NCI-H446 (cell line): ENCODE measurements at places on chromosomes 1 and 21.

GRCh38 chr1:166484471-166484870 lies 317.7 kb upstream of the FAM78B start:
- no peak for DNase-seq

DNA sequence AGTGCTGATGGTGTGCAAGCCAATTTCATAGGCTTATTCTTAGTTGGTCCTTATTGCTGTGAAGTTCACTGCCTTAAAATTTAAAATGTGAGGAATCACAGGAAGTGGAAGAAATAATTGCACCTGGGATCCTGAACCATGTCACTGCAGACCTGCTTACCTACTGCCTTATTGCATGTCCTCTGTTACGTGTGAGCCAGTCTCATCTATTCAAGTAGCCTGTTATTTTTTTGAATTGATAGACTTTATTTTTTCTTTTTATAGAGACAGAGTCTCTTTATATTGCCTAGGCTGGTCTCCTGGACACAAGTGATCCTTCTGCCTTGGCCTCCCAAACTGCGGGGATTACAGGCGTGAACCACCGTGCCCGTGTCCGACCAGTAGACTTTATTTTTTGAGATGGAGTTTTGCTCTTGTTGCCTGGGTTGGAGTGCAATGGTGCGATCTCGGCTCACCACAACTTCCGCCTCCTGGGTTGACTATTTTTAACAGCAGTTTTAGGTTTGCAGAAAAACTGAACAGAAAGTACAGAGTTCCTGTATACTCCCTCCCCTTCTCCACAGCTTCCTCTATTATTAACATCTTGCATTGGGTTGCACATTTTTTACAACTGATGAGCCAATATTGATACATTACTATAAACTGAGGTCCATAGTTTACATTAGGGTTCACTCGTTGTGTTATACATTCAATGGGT lies 14.0 kb upstream of the DISC1 start:
- DNase-seq, result no peak

DNA sequence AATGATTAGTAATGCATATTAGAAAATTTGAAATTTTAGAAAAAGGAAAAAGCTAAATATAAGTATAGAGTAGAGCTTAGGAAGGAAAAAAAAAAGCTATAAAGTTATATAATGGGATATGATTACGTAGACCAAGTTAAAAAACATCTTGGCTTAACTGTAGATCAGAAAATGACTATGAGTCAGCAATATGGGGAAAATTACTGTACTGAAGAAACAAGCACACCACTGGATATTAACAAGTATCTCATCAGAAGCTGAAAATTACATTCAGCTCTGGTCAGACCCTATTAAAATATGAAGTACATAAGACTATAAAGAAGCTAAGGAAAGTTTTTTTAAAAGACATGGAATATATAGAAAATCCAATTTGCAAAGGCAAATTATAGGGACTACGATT lies 19.5 kb downstream of the DNAJC8 start:
- no peak for DNase-seq

- DNase-seq, result no peak
Measured at GRCh38 chr1:207407655-207408260, 46.4 kb upstream of the CR2 start.

DNA sequence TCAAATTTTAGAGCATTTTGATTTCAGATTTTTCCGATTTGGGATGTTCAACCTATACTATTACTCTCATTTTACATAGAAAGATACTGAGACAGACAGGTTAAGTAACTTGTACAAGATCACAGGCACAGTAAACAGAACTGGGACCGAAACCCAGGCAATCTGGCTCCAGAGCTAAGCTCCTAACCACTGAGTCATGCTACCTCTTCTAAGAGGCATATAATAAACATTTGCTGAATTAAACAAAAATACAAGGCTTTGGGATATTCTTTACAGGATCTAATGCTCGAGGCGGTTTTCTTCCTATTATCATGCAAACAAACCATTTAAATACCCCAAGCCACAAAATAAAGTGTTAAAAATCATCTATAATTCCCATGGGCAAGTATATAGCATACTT lies 50.3 kb downstream of the MCOLN2 start:
- no peak for DNase-seq

DNA sequence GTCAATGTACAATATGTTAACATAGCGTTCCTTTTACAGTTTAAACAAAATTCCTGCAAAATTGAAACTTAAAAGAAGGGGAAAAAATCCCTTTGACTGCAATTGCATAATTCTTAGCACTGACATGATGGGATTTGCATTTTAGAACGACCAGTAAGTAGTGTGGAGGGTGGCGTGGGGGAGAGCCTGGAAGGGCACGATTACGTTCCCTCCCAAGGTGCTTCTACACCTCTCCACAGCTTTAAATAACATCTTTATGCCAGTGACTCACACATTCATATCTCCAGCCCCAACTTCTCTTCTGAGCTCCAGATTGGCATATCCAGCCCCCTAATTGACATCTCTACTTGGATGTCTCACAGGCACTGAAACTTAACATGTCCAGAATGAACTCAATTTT lies 64.3 kb downstream of the OLFML3 start:
- no peak for DNase-seq

- peak; percentile 23 for DNase-seq
Measured at GRCh38 chr1:68051475-68051874, 1.0 kb upstream of the DIRAS3 start.

- DNase-seq, result no peak
Measured at GRCh38 chr1:235911300-235911662, 44.6 kb upstream of the LYST start.

DNA sequence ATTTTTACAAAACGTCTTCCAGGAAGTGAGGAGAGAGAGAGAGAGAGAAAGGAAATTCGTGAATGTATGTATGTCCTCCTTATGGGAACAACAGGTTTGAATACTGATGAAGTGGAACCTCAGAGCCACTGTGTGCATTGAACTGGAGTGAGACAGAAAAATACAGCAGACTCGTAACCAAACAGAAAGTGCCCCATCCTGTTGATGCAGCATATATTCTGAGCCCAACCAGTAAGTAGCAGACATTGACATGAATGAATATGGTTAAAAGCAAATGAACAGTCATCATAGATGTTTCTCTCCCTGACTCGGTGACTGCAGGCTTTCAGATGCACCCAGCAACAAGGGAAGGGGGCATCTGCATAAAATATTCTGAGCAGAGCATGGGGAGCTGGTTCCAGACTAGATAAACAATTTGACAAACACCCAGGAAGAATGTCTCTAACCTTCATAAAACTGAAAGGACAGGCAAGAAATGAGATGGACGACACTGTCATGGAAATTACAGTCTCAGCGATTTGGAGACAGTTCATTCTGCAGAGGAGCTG lies 471.0 kb upstream of the PBX1 start:
- no peak for DNase-seq

GRCh38 chr1:39272027-39272797 lies 67.7 kb downstream of the MACF1 start:
- peak; percentile 43 for DNase-seq

DNA sequence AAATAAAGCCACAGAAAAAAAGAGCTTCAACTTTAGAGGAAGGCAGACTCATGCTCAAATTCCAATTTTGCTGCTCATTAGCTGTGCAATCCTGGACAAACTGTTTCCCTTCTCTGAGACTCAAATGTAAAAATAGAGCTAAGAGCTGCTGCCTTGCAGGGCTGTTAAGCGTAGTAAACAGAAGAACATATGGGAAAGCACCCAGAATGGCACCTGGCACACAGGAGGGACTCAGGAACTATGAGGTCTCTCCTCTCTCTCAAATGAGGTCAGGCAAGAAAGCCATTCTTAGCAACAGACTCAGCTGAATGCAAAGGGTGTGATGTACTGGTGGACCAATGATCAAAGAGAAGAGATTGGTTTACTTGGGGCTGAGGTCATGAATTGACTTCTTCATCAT lies 61.3 kb downstream of the TRABD2B start:
- DNase-seq, result no peak

- DNase-seq, result no peak
Measured at GRCh38 chr1:77950873-77951272, 28.0 kb downstream of the FUBP1 start.

- no peak for DNase-seq
Measured at GRCh38 chr1:206497774-206498173, 9.6 kb upstream of the RASSF5 start.

DNA sequence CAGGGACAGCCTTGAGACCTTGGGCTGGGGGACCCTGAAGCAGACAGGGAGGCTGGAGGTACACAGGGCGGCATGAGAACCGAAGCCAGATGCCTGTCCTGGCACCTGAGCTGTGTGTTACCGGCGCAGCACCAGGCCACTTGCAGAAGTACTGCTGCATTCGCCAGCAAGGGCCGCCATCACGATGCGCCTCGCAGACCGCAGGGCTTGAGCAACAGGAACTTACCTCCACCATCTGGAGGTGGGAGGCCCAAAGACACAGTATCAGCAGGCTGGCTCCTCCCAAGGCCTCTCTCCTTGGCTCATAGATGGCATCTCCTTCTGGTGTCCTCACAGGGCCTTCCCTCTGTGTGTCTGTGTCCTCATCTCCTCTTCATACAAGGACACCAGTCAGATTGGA lies 90.1 kb downstream of the PRDM16 start:
- DNase-seq, result no peak

GRCh38 chr1:176853503-176853902 lies 311.0 kb downstream of the ASTN1 start:
- no peak for DNase-seq

DNA sequence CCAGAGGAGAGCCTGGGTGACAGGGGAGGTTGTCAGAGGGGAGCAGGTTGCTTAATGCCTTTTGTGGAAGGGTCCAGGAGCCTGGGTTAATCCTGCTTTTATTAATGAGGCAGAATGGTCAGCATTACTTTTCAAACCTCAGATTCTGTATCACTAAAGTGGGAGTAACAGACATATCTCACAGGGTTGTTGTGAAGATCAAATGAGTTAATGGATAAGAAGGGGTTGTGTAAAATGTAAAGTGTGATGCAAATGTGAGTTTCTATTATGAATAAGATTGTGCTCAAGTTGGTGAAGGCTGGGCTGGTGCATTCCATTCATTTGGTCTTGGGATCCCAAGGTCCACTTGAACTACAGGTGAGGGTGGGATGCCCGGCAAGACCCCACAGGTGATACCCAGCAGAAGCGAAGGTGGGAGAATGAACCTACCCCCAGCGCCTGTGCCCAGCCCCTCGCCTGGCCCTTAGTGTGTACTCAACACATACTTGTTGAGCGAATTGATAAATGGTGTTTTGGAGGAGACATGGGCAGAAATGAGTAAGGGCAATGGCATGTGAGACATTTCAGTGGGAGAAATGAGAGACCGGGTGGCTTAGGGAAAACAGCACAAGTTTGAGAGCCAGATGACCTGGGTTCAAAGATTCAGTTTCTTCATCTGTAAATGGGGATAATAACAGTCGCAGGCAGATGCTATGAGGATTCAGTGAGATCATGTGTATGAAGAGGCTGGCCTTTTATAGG lies 6.2 kb downstream of the SLC26A9 start:
- DNase-seq, result no peak

GRCh38 chr1:8598060-8598724 lies 219.2 kb downstream of the RERE start:
- DNase-seq, result peak; percentile 50

- DNase-seq, result no peak
Measured at GRCh38 chr1:8026976-8027747, 1.1 kb upstream of the ERRFI1 start.

GRCh38 chr1:43711049-43711448 lies 3.7 kb downstream of the ST3GAL3 start:
- DNase-seq, result no peak
